Activated gamma-delta T cell treated with Interleukin-2 at 50 U/mL for 16 hours (primary cell): ENCODE measurements at places on chromosomes 2 and 18.

- DNase-seq: no peak
Measured at GRCh38 chr2:44537264-44537663, 175.5 kb downstream of the CAMKMT start.

DNA sequence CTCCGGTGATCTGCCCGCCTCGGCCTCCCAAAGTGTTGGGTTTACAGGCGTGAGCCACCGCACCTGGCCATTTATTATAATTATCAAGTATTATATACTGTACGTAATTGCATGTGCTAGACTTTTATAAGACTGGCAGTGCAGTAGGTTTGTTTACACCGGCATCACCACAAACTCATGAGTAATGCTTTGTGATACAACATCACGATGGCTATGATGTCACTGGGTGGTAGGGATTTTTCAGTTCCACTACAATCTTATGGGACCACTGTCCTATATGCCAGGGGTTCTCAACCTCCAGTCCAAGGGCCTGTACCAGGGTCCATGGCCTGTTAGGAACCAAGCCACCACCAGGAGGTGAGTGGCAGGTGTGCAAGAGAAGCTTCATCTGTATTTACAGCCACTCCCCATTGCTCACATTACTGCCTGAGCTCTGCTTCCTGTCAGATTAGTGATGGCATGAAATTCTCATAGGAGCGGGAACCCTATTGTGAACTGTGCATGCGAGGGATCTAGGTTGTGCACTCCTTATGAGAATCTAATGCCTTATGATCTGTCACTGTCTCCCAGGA lies 9.4 kb downstream of the SCYGR4 start:
- DNase-seq: no peak

DNA sequence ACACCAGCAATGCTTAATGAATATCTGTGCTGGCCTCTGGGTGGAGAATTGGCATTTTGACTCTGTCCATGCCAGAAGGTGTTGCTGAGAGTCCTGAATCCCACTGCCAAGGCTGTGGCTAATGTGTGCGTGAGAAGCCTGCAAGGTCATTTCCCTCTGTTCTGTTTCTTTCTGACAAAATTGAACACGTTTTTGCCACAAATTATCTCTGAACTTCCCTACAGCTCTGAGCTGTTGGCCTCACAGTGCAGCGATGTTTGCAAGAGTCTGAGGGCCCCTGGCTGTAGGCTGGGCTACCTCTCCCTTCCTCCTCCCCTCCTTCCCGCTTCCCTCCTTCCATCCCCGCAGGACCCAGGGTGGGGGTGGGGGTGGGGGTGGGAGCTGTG lies 154.1 kb upstream of the HS6ST1 start:
- DNase-seq: no peak

- DNase-seq: no peak
Measured at GRCh38 chr18:76306685-76307292, 188.3 kb downstream of the ZNF516 start.

DNA sequence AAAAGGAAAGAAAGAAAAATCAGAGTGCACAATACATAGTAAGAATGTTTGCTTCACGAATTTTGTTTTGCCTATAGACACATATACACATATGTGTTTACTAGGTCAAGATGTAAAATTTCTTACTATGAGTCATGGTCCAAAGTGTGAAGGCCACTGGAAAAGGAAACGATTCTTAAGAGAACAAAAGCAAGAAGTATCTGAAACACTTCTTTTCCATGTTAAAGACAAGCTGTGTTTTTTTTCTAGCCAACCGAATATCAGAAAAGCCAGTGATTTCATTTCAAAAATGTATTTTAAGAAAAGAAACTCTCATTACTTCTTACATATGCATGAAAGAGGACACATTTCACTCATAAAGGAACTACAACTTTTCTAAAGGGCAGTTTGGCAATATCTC lies 24.9 kb downstream of the PECR start:
- no peak for DNase-seq

DNA sequence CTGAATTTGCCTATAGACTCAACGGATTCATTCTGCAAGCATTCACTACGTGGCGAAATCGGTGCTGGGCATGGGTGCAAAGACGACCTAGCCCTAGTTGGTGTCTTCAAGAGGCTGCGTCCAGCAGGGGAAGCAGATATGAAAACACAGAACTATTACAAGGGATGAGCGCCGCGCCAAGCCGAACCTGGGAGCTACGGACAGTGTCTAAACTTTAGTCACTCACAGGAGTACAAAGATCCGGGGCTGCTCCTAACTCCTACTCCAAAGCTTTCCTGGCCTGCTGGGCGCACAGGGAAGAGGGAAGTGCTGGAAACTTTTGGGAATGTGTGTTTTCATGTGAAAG lies 732 bp upstream of the ANXA4 start:
- DNase-seq: peak; percentile 10

DNA sequence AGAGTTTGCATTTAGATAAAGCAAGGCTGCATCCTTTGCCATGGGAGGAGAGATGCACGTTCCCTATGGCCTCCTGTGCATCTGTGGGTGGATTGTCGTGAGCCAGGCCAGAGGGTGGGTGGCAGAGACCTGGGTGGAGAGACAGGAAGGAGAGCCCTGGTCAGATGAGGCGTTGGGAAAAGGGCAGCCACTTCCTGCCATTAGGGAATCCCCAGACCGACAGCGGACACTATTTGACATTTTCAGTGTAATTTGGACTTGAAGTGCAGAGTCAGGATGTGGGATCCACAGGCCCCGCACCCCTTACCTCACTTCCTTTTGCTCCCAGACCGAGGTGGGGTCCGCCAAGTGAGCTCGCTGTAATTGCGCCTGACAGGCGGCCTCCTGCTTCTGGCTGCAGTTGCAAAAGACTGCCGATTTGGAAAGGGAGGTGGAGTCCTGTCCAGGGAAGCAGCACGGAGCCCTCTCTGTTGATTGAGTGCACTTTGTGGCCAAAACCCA lies 150.0 kb downstream of the DYSF start:
- no peak for DNase-seq

GRCh38 chr2:73156539-73157124 lies 43.9 kb upstream of the RAB11FIP5 start:
- no peak for DNase-seq

DNA sequence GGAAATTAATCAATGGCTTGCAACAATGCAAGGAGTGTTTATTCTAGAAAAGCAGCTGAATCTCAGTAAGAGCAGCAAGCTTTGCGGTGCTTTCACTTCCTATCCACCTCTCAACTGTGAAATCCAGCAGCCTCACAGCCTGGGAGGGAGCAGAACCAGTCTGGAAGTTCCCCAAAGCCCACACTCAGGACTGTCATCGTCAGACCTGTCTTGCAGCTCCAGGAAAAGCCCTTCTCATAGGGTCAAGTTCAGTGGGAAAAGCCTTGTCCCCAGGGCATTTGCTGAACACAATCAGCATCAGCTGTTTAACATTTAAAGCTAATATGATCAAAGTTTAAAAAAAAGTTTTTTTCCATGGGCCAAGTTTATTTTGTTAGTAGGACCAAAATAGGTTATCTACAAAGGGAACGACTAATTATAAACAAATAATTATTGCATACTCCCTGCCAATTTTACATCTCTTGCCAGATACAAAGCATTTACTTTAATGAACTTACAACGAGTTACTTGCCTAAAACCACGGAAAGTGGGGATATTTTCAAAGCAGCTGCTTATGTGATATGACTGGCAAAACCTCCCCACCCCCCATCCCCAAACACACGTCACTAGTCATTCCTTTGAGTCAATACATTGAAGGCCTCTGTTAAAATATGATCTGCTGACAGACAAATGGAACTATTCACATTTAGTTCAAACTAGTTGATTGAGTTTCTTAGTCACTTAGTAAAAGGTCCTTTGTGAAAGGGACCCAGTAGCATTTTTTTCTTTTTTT lies 36.8 kb downstream of the PARD6G start:
- no peak for DNase-seq

DNA sequence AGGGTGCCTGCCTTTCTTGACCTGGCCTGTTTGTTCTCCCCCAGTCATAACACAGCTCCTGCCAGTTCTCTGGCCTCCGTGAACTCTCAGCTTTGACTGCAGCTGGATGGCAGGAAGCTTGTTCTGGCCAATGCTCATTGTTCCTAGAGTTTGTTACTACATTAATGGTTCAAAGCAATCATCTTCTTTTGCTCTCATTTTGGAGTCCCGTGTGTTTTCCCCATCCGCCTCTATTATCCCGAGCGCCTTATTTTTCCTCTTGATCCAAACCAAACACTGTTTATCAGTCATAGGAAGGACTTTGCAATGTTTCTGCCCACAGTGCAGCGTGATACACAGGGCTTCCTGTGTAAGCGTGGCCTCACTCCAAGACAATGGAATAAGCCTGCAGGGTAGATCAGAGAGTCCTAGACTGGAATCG lies 184.3 kb upstream of the APCDD1 start:
- no peak for DNase-seq

GRCh38 chr2:73232403-73233153 lies 461 bp downstream of the PRADC1 start:
- DNase-seq: peak; percentile 26

- DNase-seq: no peak
Measured at GRCh38 chr2:25991965-25992364, 9.7 kb upstream of the KIF3C start.

DNA sequence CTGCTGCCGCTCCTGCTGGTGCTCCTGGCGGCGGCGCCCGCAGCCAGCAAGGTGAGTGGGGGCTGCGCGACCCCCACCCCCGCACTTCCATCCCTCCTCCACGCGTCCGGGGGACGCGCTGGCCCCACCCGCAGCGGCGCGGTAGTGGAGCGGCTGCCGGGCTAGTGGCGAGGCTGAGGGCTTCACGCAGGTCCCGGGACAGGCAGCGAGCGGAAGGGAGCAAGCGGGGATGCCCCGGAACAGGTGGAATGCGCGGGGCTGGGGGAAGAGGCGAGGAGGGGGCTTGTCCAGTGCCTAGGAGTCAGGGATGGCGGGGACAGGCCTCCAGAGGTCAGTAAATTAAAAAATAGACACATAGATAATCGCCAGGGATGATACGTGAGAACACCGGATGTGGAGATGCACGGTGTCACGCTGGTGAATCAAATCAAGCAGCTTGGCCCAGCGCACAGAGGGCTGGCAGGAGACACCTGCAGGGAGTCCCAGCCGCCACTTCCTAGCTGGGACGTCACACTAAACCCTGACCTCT lies 403 bp downstream of the COL4A3 start:
- no peak for DNase-seq

DNA sequence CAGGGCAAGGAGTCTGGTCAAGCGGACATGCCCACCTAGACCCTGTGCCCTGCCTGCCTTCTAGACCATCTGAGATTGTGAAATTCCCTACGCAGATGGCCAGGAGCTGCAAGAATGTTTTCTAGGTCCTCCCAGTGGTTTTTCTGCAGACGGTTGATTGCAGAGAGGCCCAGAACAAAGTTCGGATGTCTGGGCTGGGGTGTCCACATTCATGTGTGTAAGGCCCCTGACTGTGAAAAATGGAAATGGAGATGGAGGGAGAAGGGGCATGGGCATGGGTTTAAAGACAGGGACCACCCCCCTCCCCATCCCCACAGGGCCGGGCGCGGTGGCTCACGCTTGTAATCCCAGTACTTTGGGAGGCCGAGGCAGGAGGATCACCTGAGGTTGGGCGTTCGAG lies 11.8 kb downstream of the ARHGAP25 start:
- DNase-seq: no peak

- DNase-seq: no peak
Measured at GRCh38 chr2:222294996-222295367, 3.8 kb downstream of the PAX3 start.

GRCh38 chr2:205461169-205461568 lies 221.1 kb upstream of the NRP2 start:
- DNase-seq: no peak
